ENCODE measurements at places on chromosomes 11 and 22.

GRCh38 chr11:130441719-130442118, 6.7 kb upstream of the ADAMTS15 start:
- DNase-seq, result no peak

- DNase-seq, result no peak
Measured at GRCh38 chr11:1209371-1210057, 13.4 kb upstream of the MUC5B start.

DNA sequence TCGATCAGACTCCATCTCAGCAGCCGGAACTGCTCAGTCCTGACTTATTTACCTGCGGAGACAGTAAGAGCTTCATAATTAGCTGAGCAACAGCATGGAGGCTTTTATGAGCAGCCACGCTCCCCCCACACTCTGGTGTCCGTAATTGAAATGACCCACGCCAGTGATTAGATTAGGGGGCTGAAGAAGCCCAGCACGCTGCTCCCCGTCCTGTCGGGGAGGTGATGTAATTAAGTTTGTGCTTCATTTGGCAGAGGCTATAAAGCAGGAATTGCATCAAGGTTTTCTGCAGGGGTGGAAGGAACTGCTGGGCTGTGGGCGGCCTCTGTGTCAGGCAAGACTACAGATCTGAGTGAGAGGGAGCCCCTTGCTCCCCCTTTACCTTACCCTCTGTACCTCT, 22.8 kb upstream of the HTR3A start:
- no peak for DNase-seq

DNA sequence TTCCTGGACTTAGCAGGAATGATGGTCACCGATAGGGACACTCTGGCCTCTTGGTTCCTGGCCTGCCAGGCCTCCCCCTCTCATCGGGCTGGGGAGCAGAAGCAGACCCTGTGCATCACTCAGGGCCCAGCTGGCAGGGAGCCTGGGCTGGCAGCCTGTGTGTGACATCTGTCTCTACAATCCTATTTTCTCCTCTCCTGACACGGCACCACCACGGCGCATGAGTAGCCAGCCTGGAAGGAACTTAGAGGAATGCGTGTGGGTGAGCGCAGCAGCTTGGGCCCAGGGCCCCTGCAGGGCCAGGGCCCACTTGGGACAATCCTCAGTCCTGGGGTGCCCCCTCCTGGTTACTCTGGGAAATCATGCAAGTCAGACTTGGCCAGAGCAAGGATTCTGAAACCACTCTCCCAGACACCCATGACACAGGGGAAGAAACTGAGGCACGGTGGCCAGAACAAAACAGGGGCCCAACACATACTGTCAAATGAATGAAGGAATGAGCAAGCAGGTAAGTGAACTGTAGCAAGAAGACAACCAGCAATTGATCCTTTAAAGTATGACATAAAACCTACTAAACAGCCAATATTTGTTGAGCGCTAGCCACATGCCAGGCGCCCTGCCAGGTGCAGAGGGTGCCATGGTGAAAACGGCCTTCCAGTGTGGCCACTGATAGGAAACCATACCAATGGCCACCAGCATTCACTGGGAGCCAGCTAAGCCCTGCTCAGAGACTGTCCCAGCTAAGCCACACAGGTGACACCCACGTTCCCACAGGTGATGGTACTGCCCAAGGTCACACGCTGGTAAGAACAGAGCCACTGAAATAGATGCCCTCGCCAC, 13.3 kb downstream of the RSPH14 start:
- DNase-seq, result peak; percentile 76

GRCh38 chr11:68338051-68338780, 25.8 kb downstream of the LRP5 start:
- peak; percentile 76 for DNase-seq

DNA sequence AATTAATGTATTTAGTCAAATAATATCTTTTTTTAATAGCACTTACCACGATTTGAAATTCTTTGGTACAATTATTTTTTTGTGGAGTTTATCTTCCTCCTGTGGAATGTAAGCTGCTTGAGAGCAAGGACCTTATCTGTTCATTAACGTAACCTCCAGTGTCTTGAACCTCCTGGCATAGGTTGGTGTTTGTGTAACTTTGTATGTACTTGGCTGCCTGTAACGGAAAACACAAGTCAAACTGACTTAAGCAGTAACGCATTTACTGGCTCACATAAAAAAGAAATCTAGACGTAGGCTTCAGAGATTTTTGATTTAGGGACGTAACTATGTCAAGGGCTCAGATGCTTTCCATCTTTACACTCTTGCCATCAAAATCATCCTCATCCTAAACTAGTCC, 56.1 kb downstream of the ARHGEF12 start:
- no peak for DNase-seq

DNA sequence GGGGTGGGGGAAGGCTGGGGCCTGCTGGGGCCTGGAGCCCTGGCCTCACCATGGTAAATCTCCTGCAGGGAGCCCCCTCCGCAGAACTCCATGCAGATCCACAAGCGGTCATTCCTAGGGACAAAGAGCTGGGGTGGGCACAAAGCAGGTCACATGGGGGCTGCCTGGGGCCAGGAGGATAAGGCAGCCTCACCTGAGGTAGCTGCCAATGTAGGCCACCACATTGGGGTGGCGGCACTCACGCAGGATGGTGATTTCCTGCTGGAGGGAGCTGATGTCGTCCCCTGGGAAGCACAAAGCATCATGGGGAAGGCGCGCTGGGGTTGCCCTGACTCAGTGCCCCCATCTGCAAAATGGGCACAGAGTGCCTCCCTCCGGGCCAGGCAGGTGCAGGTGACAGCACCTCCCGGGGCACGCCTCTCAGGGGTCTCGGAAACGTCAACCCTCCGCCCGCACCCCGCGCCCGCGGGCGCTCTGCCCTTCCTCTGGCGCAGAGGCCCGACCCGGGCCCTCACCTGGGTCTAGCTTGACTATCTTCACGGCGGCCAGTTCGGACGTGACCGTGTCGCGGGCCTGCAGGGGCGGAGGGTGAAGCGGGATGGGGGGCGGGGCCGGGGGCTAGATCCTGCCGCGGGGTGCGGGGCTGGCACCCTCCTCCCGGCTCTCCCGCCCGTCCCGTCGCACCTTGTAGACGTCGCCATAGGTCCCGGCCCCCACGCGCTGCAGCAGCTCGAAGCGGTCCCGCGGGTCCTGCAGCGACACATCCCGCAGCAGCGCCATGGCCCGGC, 450 bp downstream of the MAP4K2 start:
- peak; percentile 30 for DNase-seq

DNA sequence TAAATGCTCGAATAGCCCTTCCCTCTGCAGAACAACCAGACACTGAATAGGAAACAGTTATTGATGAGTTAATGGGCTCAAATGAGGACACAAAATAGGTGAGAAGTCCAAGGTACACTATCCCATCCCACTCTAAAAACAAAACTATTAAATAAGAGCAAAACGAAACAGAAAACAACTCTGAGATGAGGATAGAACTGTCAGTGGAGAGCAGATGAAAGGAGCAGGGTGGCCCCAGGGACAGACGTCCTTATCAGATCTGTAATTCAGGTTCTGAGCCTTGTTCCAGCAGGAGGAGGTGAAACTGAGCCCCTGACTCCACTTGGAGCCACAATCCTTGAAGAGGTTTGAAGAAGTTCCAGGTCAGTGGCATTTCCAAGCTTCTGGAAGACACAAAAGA, 8.5 kb upstream of the SNX19 start:
- DNase-seq, result no peak

DNA sequence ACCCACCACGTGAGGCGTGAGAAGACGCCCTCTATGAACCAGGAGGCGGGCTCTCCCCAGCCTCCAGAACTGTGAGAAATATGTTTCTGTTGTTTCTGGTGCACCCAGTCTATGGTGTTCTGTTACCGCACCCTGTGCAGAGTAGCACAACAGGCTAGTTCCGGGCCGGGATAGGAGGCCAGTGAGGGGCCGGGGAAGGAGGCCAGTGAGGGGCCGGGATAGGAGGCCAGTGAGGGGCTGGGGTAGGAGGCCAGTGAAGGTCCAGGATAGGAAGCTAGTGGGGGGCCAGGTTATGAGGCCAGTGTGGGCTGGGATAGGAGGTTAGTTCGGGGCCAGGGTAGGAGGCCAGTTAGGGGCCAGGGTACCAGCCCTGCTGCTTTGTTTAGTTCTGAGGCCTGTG, 204.6 kb downstream of the BARX2 start:
- DNase-seq, result no peak

DNA sequence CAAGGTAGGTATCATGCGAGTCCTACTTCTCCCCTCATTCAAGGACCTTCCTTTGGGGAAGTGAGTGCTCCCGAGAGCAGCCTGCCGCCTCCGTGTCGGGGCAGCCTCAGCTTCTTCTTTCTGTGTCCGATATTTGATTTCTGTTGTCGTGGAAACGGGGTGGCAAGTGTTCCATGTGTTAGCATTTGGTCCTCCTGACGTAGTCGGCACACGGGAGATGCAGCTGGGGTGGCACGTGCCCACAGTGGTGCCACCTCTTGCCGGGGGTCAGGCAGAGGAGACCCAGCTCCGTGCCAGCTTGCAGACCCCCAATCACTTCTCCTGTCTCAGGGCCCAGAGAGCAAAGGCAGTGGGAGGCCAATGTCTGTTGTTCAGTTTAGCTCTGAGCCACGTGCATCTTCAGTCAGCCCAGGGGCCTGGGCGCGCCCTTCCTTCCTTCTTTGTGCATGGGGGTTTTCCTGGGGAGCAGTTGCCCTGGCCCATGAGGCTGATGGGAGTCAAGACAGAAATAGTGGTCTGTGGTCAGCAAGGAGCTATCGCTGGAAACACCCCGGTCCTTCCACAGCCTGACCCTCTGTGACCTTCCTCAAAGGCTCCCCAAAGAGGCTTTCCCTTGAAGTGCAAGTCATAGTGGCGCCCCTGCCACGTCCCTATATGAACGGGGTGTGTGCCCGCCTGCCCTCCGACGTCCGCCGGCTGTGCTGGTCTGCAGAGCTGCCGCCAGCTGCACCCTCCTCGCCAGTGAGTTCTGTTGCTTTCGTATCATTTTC, 44.5 kb downstream of the PARVB start:
- DNase-seq, result peak; percentile 92

- DNase-seq, result no peak
Measured at GRCh38 chr22:33883561-33883960, 36.7 kb downstream of the LARGE1 start.

DNA sequence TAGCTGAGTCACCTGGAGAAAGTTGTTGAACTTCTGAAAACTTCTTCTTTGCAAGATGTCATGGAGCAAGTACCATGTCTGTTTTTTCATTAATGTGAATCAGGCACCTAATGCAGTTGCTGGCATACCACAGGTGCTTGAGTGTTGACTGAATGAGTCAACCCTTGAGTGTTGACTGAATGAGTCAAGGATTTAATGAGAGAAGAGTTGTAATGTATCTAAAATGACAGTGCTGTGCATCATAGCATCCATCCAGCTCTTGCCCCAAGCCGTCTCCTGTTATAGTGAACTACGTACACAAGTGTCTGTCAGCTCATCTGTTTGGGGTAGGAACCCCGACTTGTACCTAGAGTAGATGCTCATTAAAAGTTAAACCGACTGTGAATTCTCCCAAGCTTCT, 93.1 kb downstream of the CWC15 start:
- DNase-seq, result no peak

GRCh38 chr11:62273284-62273683, 3.3 kb downstream of the SCGB2A2 start:
- DNase-seq, result no peak

DNA sequence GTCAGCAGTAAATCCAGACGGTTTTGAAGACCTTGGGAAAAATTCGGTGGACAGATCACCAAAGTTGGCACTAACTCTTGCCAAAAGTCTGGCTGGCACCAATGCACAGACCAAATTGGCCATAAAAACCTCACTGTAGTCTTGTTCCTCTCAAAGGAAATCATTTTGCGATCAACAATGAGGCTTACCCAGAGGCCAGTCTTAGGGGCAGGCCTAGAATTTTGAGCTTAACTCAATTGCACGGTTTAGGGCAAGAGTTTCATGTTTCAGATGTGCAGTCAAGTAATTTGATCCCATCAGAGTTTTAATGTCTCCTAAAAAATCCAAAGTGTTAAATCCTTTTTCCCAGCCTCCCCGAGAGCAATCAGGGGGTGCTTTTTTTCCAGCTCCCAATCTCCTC, 19.0 kb downstream of the MPPED2 start:
- DNase-seq, result no peak

GRCh38 chr11:66413167-66413566, 7.7 kb upstream of the NPAS4 start:
- DNase-seq, result no peak

GRCh38 chr11:79026803-79027445, 413.9 kb downstream of the TENM4 start:
- peak; percentile 17 for DNase-seq

- no peak for DNase-seq
Measured at GRCh38 chr11:19651653-19652052, 61.0 kb upstream of the NAV2 start.

- no peak for DNase-seq
Measured at GRCh38 chr11:64917663-64917995, 620 bp upstream of the ATG2A start.

DNA sequence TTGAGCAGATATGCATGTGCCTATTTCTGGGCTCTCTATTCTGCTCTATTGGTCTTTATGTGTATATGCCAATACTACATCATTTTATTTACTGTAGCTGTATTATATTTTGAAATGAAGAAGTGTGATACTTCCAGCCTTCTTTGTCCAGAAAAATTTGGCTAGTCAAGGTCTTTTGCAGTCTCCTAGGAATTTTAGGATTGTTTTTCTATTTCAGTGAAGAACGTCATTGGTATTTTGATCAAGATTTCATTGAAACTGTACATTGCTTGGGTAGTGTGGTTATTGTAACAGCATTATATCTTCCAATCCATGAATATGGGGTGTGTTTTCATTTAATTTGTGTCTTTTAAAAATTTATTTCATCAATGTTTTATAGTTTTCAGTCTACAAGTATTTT, 400.3 kb downstream of the AASDHPPT start:
- no peak for DNase-seq

DNA sequence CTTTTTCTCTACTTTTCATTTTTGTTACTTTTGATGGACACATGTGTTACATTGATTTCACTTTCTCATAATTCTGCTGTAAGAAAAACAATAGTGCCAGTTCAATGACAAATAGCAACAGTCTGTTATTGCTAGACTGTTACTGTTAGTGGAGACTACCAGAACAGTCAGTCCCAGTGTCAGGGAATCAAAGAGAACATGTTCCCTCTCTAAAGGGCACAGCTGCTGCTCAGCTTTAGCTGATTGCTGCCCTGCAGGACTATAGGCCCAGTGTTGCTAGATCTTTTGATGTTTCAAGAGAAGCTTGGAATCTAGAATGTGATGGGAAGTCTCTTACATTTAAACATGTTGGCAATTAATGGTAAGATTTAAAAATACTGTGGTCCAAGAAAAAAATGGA, 3.4 kb downstream of the BIRC3 start:
- no peak for DNase-seq
